ENCODE measurements at places on chromosomes 4 and X. TPM values are rescaled to one million over a fixed set of nuclear protein-coding genes. Genes with fewer than 3 reads are reported as not detected.

SASH3 gene
- not detected for total RNA-seq

RHOXF1 gene
- total RNA-seq, result not detected

CFP gene
- total RNA-seq, result 0.06 TPM

USP17L30 gene
- not detected for total RNA-seq

XPNPEP2 gene
- total RNA-seq, result 1.7 TPM

ZAR1 gene
- not detected for total RNA-seq

USP26 gene
- not detected for total RNA-seq

VCX3B gene
- not detected for total RNA-seq

KLKB1 gene
- 0.39 TPM for total RNA-seq

HERC5 gene
- total RNA-seq, result 4.1 TPM

MRFAP1 gene
- total RNA-seq, result 162 TPM

PNMA6A gene
- 3.2 TPM for total RNA-seq

PRSS12 gene
- total RNA-seq, result 1.9 TPM

ITM2A gene
- total RNA-seq, result 2.2 TPM

HDX gene
- 8.3 TPM for total RNA-seq

LRCH2 gene
- 24.9 TPM for total RNA-seq
